ENCODE measurements at places on chromosomes 12 and 14. TPM values are rescaled to one million over a fixed set of nuclear protein-coding genes. Genes with fewer than 3 reads are reported as not detected.

Gene RNF212B
- total RNA-seq, result not detected

Gene PTPN6
- total RNA-seq, result 2.5 TPM

Gene ST8SIA1
- 16.0 TPM for total RNA-seq

Gene HEATR5A
- total RNA-seq, result 22.4 TPM

Gene HECTD4
- 132 TPM for total RNA-seq

Gene LRRIQ1
- 5.9 TPM for total RNA-seq

Gene KRT76
- not detected for total RNA-seq

Gene PAPLN
- 1.7 TPM for total RNA-seq

Gene A2ML1
- 0.98 TPM for total RNA-seq

Gene LRRC43
- 0.98 TPM for total RNA-seq

All from temporal lobe (tissue), 4 donors.